Aorta (tissue), 5 donors: ENCODE measurements at places on chromosomes 11 and 22. TPM values are rescaled to one million over a fixed set of nuclear protein-coding genes. Genes with fewer than 3 reads are reported as not detected.

Gene PLAAT5
- total RNA-seq, result 1.6 TPM

Gene KDM4E
- not detected for total RNA-seq

Gene MS4A15
- not detected for total RNA-seq

Gene PATE2
- not detected for total RNA-seq

Gene GNB1L
- total RNA-seq, result 5.0 TPM

DNA sequence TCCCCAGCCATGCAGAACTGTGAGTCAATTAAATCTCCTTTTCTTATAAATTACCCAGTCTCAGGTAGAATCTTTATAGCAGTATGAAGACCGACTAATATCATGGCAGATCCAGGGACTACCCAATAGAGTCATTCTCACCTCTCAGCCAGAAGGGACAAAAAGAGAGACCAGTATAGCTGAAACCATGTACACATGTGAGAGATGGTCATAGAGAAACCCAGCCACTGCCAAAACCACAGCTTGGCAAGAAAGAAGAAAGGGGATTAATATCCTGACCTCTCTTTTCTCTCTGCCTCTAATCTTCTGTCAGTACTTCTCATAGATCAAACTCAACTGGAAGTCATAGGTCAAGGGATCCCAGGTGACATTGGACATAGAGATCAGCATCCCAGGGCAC, 109.8 kb downstream of the CCDC34 start:
- DNase-seq, result no peak
- no peaks in the 10 kb centered on the region for H3K36me3 ChIP-seq
- no peak overlapping the region for H3K4me3 ChIP-seq
- no peaks in the 10 kb centered on the region for H3K27me3 ChIP-seq

DNA sequence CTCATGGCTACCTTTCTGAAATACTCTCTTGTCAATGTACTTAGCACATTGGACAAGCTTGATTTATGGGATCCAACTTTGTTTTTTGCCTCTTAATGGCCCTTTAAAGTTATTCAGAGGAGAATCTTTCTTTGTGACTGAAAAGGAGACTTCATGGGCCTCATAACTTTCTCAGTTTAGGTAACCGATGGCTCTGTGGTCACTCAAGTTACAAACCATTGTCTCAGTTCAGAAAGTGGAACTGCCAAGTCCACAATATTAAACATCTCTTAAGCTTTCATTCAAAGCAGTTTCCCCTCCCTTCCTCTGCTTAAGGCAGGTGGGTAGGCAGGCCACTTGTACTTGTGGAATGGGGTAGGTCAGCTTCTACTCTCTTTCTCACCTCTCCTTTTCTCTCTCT, 12.3 kb upstream of the ARL14EP start:
- H3K36me3 ChIP-seq, result no peaks in the 10 kb centered on the region
- no peaks in the 10 kb centered on the region for H3K4me1 ChIP-seq
- H3K4me3 ChIP-seq, result no peak overlapping the region
- no peaks in the 10 kb centered on the region for H3K27me3 ChIP-seq
- no peak overlapping the region for H3K27ac ChIP-seq

- no peak for DNase-seq
- no peaks in the 10 kb centered on the region for H3K36me3 ChIP-seq
- no peaks in the 10 kb centered on the region for H3K4me1 ChIP-seq
- no peak overlapping the region for H3K4me3 ChIP-seq
These were observed 221.2 kb downstream of the DSCAML1 start for GRCh38 chr11:117575856-117576255.
